ENCODE measurements at places on chromosomes 16 and 17. TPM values are rescaled to one million over a fixed set of nuclear protein-coding genes. Genes with fewer than 3 reads are reported as not detected.

- no peak for DNase-seq
Observed at GRCh38 chr17:50946891-50947781, 81.0 kb upstream of the TOB1 start.

DNA sequence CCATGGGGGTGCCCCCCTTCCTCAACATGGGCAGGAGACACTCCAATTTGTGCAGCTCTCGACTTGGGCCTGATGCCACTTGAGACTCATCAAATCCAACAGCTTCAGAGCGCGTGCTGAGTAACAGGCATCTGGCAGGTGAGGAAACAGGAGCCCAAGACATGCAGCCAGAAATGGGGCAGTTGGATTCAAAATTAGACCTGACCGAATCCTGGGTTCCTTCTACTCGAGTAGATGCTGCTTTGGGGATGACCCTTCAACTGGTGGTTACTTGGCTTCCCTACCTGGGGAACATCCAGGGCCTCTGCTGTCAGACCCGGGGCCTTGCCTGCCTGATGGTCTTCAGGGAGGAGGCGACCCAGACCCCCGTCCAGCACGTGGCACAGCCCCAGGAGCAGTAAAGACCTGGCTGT, 488 bp upstream of the NTN3 start:
- DNase-seq: no peak

DNA sequence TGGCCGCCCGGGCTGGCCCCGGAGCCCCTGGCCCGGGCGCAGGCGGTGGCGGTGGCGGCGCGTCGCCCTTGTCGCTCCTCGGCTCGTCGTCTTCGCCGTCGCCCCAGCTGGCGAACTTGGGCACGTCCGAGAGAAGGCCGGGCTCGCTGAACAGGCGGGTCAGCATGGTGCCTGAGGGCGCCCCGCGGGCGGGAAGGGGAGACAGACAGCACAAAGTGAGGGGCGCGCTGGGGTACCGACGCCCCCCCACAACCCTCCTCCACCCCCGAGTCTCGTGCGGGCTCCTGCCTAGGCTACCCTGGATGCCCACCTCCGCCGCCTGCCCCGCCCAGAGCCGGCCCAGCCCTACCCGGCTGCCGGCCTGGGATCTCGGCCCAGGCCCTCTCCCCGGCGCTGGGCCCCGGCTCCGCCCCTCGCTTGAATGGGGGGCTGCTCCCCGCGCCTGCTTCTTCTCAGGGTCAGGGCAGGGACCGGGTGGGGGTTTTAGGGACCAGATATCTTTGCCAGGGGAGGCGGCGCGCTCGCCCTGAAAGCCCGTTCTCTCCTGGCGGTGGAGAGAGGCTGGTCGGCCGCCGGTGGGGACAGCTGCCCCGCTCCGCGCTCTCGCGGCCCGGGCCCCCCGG, 1.2 kb downstream of the NEUROD2 start:
- DNase-seq: no peak

DNA sequence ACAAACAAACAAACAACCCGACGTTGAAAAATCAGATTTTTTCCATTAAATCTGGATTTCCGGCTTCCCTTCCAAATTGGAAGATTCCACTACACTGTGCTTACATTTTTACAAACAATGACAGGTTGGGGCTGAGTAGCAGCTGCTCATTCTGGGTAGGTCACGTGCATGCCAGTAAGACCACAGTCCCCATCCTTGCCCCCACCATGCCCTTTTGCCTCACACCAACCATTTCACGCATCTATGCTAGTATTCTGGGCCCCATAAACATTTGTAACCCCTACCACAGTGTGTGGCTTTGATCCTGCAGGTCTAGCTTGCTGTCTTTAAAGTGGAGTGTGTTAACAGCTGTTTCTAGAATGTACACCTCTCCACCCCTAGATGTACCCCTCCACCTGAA, 366.1 kb downstream of the XYLT1 start:
- DNase-seq: no peak

DNA sequence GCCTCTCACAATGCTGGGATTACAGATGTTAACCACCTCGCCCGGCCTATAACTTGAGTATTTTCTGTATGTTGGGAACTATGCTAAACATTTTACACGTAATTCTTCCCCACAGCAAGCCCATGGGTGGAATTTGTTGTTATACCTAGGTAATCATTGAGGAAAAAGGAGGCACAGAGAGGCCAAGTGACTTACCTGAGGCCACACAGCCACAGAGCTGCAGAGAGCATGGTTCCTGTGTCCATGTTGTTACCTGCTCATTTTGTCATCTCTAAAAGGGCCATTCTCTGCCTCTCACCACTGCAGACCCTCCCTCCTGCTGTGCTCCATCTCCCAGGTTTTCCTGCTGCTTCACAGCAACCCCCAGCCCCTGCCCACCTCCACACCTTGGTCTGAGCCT, 135.5 kb downstream of the ABCC1 start:
- DNase-seq: no peak

DNA sequence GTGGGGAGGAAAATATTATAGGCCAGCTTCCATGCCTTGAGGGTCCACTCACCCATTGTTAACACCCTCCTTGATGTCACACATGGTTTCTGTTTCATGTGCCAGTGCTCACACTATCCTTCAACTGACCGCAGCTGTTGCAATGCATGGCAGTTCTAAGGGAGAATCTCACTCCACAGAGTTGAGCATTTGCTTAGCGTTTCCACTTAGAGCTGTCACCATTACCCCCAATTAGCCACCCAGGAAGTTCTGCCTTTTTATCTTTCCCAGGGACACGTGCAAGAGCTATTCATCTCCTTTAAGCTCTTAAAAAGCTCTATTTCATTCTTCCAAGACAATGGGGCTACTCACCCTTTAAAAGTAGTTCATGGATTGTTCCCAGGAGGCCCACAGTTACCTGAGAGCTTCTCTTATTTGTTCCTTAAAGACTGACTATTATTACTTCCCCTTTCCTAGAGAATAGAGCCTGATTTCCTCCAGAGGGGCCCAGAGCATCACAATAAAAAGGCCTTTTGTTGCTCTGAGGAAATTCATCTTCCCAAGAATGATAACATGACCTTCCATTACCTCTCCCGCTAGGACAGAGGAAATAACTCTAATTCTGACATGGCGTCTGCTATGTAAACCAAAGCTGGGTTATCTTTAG, 126.8 kb downstream of the CACNG3 start:
- no peak for DNase-seq

- no peak for DNase-seq
Observed at GRCh38 chr17:66661411-66662256, 173.3 kb upstream of the CACNG5 start.

- no peak for DNase-seq
Observed at GRCh38 chr17:67456889-67457288, 79.8 kb downstream of the PITPNC1 start.

DNA sequence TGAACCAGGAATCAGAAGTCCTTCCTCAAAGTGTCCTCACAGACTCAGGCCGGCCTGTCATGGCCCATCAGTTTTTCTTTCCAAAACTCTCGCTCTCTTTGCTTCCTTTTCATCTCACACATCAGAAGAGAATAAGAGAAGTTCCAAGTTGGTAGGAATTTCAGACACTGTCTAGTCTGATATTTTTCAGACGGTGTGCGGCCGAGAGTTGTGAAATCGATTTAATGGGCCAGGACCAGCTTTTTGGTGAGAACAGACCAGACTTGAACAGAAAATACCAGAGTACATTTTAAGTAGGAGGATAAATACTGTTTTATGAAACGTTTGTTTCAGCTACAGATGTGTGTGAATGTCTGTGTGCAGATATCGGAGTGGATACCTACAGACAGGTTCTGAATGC, 24.8 kb upstream of the RCVRN start:
- DNase-seq: no peak

DNA sequence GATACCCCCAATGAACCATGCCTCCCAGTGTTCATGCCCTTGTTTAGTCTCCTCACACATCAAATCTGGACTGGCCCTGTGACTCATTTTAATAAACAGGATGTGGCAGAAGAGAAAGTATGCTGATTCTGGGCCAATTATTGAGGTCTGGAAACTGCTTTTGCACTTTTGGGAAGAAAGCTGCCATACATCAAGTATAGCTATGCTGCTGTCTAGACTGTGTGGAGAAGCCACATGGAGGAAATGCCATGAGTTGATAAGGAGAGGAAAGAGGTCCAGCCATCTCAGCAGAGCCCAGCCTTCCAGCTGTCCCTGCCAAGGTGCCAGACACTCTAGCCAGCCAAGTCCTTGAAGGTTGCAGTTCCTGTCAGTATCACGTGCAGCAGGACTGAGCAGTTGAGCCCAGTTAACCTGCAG, 16.7 kb downstream of the RPRML start:
- DNase-seq: peak; percentile 5

- DNase-seq: no peak
Observed at GRCh38 chr17:46841561-46842379, 9.6 kb upstream of the WNT9B start.

DNA sequence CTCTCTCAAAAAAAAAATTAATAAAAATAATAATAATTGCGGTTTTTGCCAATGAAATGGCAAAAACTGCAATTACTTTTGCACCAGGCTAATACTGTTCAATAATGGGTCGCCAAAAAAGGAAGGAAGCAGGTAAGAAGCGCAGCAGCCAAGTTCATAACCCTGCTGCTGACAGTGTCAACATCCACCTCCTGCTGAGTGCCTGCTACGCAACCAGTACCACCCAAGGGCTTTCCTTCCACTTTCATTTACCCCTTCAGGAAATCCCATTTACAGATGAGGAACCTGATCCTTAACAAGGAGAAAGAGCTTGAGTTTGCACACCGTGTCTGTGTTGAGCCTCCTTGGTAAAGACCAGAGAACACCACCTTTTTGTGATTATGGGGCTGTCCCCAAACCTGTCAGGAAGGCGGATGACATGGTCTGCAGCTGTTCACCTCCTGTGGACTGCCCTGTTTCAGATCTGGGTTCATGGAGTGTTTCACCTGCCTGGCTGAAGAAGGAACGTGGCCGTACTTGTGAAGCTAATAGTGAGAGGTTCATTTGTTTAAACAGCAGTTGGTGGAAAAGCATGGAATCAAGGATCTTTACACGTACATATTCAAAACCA, 378.0 kb downstream of the SLC39A11 start:
- no peak for DNase-seq

GRCh38 chr16:88087517-88087877, 136.3 kb downstream of the BANP start:
- no peak for DNase-seq

GRCh38 chr16:89277049-89277448, 59.5 kb downstream of the ZNF778 start:
- no peak for DNase-seq

DNA sequence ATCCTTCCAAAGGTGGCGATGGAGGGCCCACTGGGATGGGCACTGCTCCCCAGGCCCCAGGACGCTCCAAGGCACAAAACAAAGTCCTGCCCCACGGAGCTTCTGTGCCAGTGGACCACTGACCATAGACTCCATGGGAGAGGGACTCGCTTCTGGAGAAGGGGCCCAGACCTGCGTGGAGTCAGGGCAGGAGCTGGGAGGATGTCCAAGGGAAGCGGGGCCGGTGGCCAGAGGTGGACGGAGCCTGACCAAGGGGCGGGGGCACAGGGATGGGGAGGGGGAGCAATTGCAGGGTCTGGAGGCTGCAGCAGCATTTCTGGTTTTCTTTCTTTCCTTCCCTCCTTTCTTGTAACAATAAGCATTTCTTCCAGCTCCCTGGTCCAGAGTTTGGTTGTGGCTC, 14.1 kb downstream of the KCNJ12 start:
- DNase-seq: no peak

- DNase-seq: peak; percentile 33
Observed at GRCh38 chr16:962366-962765, 8.4 kb downstream of the LMF1 start.

GRCh38 chr16:83733301-83733700, 74.5 kb upstream of the HSBP1 start:
- no peak for DNase-seq

- DNase-seq: no peak
Observed at GRCh38 chr16:67872131-67872630, 671 bp upstream of the EDC4 start.

GRCh38 chr17:29165800-29166506, 14.2 kb downstream of the MYO18A start:
- peak; percentile 64 for DNase-seq

DNA sequence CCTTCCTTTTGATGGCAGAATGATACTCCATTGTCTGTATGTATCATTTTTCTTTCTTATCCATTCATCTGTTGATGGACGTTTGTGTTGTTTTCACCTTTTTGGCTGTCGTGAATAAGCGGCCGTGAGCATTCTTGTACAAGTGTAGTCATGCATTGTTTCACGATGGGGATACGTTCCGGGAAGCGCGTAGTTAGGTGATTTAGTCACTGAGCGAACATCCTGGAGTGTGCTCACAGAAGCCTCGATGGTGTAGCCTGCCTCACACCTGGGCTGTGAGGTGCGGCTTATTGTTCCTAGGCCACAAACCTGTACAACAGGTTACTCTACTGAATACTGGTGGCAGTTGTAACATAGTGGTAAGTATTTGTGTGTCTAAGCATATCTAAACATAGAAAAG, 136.5 kb downstream of the CMIP start:
- DNase-seq: no peak

GRCh38 chr16:17453364-17454038, 17.3 kb downstream of the XYLT1 start:
- no peak for DNase-seq

DNA sequence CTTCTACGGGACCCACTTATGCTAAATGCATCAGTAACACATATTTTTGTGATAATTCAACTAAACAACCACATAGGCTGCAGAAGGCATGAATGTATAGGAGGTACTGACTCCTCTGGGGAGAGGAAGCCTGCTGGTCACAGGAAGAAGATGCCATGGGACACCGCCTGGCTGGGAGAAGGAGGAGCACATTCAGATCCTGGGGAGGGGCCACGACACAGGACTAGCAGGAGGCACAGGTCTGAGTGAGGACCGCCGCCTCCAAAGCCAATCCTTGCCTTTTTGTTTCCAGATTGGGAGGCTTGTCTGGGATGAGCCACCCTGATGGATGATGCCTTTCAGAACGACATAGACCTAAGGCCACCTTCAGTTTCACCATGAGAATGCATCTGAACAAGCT, 34.6 kb downstream of the MBTPS1 start:
- no peak for DNase-seq

GRCh38 chr17:39016193-39017153, 49.3 kb upstream of the FBXO47 start:
- DNase-seq: no peak

GRCh38 chr16:56145369-56145768, 45.9 kb upstream of the GNAO1 start:
- DNase-seq: no peak

- no peak for DNase-seq
Observed at GRCh38 chr17:18031955-18032354, 7.0 kb downstream of the ATPAF2 start.

Gene SLC43A2
- total RNA-seq: 73.4 TPM

Gene WFDC1
- 2.5 TPM for total RNA-seq

Gene MGAT5B
- 0.92 TPM for total RNA-seq

Gene HIC1
- 27.0 TPM for total RNA-seq

Gene CRYBA1
- total RNA-seq: not detected

Gene NPIPB13
- 11.1 TPM for total RNA-seq
